ENCODE measurements at places on chromosomes 1 and 21.

DNA sequence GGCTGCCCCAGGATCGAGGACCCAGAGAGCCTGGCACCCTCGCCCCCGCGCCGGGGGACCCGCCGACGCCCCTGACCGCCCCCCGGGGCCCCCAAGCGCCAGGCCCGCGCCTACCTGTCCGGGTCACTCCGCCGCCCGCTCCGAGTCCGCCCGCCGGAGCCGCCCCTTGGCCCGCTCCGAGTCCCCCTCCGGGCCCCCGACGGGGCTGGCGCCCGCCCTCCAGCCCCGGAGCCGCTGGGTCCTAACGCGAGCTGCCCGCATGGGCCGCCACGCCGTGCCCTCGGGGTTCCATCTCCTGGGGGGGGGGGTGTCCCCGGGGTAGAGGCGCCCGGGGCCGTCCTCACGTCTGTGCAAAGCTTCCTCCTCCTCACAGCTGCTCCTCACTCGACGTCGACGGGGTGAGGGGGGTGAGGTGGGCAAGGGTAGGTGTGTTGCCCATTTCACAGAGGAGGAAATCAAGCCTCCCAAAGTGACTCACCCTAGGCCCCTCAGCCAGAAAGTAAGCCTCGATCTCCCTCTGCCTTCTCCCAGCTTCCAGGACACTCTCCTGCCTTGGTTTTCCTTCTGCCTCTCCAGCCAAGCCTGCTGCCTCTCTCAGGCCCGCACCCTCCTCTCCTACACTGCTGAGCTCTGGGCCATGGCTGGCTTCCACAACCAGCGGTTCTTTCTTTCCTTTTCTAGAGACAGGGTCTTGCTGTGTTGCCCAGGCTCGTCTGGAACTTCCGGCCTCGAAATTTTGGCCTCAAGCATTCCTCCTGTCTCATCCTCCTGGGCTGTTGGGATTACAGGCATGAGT lies at the start of gene MFAP2:
Gene MFAP2, minus strand, starts transcription at position 148 of the 796 bp plus-strand sequence. CDS start 2,347 bp downstream, outside the sequence.
- no peak for DNase-seq

DNA sequence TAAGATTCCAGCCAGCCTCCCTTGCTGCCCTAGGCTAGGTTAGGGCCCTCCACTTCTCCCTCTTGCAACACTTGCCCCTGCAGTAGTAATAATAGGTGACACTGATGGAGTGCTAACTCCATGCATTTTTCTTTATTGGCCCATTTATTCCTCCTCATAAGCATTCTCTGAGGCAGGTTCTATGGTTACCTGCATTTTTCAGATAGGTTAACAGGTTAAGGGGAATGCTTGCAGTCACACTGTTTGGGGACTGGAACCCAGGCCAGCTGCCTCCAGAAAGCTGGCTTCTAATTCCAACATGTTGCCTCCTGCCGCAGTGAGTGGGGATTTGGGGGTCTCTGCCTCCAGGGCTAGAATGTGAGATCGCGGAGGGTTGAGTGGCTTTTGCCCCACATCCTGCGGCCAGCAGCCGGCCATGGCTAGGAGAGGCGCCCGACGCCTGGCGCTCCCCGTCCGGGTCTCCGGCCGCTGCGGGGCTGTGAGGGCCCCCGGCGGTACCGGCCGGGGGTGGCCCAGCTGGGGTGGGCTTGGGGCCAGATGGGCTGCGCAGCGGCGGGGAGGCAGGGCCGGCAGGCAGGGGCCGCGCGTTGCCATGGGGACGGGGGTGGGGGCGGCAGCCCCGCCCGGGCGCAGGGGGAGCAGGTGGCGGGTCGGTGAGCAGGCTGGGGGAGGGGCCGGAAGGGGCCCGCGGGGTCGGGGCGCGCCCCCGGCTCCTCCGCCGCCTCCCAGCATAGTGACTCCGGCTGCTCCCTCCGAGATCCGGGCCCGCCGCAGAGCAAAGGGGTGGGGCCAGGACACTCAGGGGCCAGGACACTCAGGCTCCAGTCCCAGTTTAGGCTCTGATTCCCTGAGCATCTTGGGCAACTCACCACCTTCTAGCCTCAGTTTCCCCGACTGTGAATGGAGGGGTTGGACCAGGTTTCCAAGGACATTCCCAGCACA lies 68.4 kb upstream of the SSBP3 start:
- DNase-seq, result no peak

GRCh38 chr1:61956016-61956645 lies 213.9 kb downstream of the PATJ start:
- DNase-seq, result no peak

- DNase-seq, result no peak
Measured at GRCh38 chr21:39726133-39726532, 18.9 kb upstream of the IGSF5 start.

Measured in suprapubic skin (tissue), 4 donors.